ENCODE measurements at places on chromosomes 1 and 21. TPM values are rescaled to one million over a fixed set of nuclear protein-coding genes. Genes with fewer than 3 reads are reported as not detected.

Gene BATF3
- total RNA-seq: 2.2 TPM

Gene HTR1D
- total RNA-seq: not detected

Gene COA7
- 4.6 TPM for total RNA-seq

Gene CACNA1S
- total RNA-seq: not detected

Gene NBPF20
- 6.0 TPM for total RNA-seq

Gene ZNF695
- total RNA-seq: not detected

Gene TRIM45
- total RNA-seq: 7.1 TPM

Gene LCE1D
- total RNA-seq: not detected

Gene PEX10
- total RNA-seq: 27.9 TPM

Gene AK4
- total RNA-seq: 35.8 TPM

Gene PDPN
- total RNA-seq: 20.7 TPM

Gene SYPL2
- 6.1 TPM for total RNA-seq

Gene GPR153
- total RNA-seq: 4.7 TPM

Gene SPRR2G
- not detected for total RNA-seq

Gene CFHR3
- 0.81 TPM for total RNA-seq

Gene NR1I3
- total RNA-seq: not detected

Gene AADACL3
- not detected for total RNA-seq

Gene PRAMEF13
- total RNA-seq: not detected

Gene DONSON
- total RNA-seq: 12.1 TPM

Gene LAMC2
- 0.54 TPM for total RNA-seq

Gene RGS8
- total RNA-seq: not detected

Gene BCAN
- 0.54 TPM for total RNA-seq

Gene RIMKLA
- 0.14 TPM for total RNA-seq

Gene UQCRHL
- total RNA-seq: 0.81 TPM

Gene CYYR1
- total RNA-seq: 15.8 TPM

Gene NPR1
- total RNA-seq: 293 TPM

Gene KCNE2
- not detected for total RNA-seq

Gene MEAF6
- 43.9 TPM for total RNA-seq

Gene S100A2
- 2.9 TPM for total RNA-seq

Gene FAM151A
- not detected for total RNA-seq

Gene KRTAP20-3
- total RNA-seq: not detected

Gene UROD
- total RNA-seq: 67.4 TPM

Gene PTPN14
- total RNA-seq: 33.3 TPM

Gene TPM3
- 331 TPM for total RNA-seq

Gene IL20
- not detected for total RNA-seq

Gene OR2T11
- not detected for total RNA-seq

Gene C1orf167
- 4.2 TPM for total RNA-seq

Gene CNN3
- total RNA-seq: 225 TPM

Gene C1orf94
- not detected for total RNA-seq

Gene ETNK2
- total RNA-seq: 18.0 TPM

Gene A3GALT2
- 0.54 TPM for total RNA-seq

Gene CELA2A
- not detected for total RNA-seq

Gene RABGAP1L
- total RNA-seq: 37.9 TPM

Gene HEYL
- total RNA-seq: 45.6 TPM

Gene FBXO2
- total RNA-seq: 3.8 TPM

Gene RORC
- not detected for total RNA-seq

Gene MIXL1
- total RNA-seq: not detected

Gene WNT2B
- 10.0 TPM for total RNA-seq

Gene FNDC5
- total RNA-seq: 18.8 TPM

Gene LMX1A
- total RNA-seq: 0.68 TPM

Gene MAP1LC3C
- 2.3 TPM for total RNA-seq

Gene ATP6V1G3
- not detected for total RNA-seq

Gene OR2L5
- total RNA-seq: not detected

All from thoracic aorta (tissue), 2 donors.